ENCODE measurements at places on chromosomes 7 and 10.

GRCh38 chr7:151016505-151016904 lies 7.8 kb downstream of the ATG9B start:
- no peak for DNase-seq

DNA sequence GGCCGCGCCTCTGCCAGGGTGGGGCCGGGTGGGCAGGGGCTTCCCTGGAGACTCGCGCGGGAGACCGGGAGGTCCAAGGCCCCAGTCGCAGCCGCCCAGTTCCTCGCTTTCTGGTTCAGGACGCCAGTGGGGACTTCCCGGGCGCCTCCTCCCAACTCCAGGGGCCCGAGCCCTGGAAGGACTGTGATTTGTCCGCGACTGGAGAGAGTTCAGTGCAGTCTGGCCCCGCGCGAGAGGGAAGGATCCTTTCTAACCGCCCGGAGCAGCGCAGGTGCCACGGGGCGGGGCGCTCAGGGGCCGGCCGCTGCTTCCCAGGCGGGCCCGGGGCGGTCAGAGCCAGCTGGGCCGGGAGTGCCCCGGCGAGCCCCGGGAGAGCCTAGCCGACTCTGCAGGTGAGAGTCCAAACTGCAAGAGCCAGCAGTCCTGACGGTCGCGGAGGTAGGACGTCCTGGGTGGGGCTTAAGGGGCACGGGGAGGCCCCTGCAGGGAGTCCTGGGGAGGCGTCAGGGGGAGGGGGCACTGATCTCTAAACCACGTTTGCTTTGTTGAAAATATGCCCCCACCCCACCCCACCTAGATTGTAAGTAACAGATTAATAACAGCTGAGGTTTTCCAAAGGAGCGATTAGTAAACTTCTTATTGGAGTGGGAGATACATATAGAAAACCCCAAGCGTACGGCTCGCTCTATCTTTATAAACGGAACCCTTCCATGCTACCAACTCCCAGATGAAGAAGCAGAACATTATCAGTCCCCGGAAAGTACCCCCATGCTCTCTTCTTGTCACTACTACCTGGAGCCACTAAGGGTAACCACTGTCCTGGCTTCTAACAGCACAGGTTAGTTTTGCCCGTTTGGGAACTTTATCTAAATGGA lies 8.2 kb downstream of the NKX2-3 start:
- no peak for DNase-seq

DNA sequence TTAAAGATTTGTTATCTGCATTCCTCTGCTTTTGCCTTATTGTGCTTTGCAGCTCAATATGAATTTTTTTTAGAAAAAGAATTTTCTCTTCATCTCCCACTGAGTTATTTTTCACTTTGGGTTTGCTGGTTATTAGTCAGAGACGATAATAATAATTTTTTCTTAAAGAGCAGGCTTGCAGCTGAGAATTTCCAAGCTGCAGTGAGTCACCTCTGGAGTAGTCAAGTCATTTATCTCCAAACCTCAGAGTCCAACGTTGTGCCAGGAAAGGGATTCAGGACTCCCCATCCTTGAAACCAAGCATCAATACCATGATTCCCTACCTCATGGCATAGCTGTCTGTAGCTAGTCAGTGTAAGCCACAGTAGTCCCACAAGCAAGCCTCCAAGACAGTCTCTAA lies 15.2 kb upstream of the EGR2 start:
- DNase-seq: no peak

- DNase-seq: no peak
Observed at GRCh38 chr10:22489467-22489866, 144.2 kb downstream of the SPAG6 start.

Measured in substantia nigra (tissue), 51 donors.